ENCODE measurements at places on chromosomes 1 and 21.
A peak's percentile ranks its signal among the peaks of the same experiment; 100 is the strongest.

DNA sequence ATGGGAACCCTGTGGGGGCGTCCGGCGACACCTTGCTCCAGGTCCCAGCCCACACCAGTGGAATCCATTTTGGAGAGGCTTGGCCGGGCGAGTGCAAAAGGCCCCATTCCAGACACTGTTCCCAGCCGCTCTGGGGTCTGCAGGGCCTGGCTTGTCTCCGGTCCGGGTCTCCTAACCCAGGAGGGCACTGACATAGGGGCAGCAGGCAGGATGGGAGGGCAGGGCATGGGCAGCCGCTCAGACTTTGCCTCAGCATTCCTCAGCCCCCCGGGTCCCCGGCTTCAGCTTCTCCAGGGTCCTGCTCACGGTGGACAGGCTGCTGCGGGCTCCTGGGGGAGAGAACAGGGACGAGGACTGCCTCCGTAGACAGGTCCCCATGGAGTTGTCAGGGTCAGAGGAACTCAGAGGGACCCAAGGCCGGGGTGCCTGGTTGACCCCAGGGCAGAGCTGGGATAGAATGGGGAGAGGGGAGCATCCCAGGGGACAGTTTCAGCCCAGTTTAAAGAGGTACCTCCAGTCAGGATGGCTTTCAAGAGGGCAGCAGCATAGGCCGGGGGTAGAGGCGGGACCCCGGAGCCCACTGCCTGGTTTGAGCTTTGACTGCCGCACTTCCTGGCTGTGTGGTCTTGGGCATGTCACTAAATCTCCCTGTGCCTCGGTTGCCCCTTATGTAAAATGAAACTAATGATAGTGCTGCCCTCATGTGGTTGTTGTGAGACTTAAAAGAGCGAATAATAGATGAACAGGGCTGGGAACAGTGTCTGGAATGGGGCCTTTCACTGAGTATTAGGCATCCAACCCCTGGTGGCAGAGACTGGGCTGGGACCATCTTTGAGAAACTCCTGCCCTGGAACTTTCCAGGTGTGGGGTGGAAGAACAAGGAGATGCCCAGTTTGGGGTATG lies 3.7 kb downstream of the KNCN start:
- DNase-seq = peak; percentile 82

DNA sequence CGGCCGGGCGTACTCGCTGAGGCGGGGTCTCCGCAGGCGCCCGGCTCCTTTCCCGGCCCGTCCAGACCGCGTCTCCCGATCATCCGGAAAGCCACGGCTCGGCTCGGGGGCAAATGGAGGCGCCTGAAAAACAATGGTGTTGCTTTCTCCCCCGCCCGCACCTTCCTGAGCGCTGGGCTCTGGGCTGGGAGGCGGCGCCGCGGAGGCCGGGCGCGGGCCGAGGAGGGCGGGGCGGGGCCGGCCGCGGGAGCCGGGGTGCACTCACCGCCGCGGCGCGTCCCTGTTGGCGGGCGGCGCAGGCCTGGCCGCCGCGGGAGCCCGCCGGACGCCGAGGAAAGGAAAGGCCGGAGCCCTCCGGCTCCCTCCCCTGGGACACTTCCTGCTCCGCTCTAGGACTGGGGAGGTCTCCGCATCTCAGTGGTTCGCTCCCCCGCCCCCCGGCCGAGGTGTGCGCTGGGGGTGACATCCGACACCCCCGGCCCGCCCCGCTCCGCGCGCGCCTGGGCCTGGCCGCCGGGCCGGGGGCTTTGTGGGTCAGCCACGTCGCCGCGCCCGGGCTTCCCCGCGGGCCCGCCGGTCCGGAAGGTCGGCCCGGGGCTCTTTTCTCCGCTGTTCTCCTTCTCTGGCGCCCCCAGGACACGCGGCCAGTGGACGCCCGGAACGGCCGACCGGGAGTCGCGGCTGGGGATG lies at the start of gene ZNF496:
Gene ZNF496 (minus strand): TSS at position 343 of the 690 bp plus-strand sequence. CDS start 2,289 bp downstream, outside the sequence.
- DNase-seq = peak; percentile 99

- DNase-seq = no peak
Observed at GRCh38 chr1:31007462-31007991, 58.0 kb downstream of the PUM1 start.

DNA sequence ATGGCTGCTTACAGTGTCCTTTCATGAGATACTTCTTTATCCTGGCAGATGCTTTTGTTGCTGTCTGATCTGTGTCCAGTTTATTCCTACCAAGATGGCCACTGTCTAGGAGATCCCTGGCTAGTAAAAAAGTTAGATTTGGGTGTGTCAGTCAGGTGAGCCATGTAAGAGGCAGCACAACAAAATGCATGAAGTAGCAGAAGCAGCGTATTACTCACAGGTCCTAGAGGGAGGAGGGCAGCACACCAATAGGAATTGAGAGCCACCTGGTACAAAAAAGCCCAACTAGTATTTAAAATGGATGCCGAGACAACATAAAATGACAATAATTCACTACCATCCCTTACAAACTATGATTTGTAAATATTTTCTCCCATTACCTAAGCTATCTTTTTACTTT lies 22.8 kb upstream of the ZNF697 start:
- DNase-seq = no peak

DNA sequence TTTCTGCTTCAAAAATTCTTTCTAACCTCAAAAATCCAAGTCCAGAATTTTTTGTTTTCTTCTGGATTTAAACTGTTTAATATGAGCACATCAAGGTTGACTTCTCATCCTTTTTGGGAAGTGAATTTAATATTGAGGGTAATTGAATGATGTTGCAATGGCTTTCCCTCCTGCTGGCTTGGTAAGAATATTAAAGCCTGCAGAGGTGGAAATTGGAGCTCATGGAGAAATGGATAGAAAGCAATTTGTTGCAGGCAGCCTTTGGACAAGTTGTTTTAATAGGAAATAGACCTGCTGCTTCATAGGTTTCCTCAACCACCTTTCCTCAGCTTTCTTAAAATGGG lies 124.7 kb downstream of the SYT2 start:
- no peak for DNase-seq

Data from H7 (cell line).